ENCODE measurements at places on chromosomes 3 and 15. TPM values are rescaled to one million over a fixed set of nuclear protein-coding genes. Genes with fewer than 3 reads are reported as not detected.

Gene PDCD7
- total RNA-seq = 66.8 TPM

Gene WDR49
- total RNA-seq = 0.55 TPM

Gene ARHGEF26
- 24.8 TPM for total RNA-seq

Gene ATP13A4
- 4.1 TPM for total RNA-seq

Gene SV2B
- total RNA-seq = 1.7 TPM

Gene SLC38A3
- total RNA-seq = 5.4 TPM

Gene WDR72
- total RNA-seq = 2.1 TPM

Gene SLC25A38
- 46.1 TPM for total RNA-seq

Gene TMIE
- 2.3 TPM for total RNA-seq

Gene CAND2
- total RNA-seq = 128 TPM

Gene IL17RB
- total RNA-seq = 9.5 TPM

Gene TF
- total RNA-seq = 53.1 TPM

Gene PATL2
- 0.62 TPM for total RNA-seq

GRCh38 chr3:112364291-112364690, 31.3 kb downstream of the CD200 start:
- no peak for DNase-seq

DNA sequence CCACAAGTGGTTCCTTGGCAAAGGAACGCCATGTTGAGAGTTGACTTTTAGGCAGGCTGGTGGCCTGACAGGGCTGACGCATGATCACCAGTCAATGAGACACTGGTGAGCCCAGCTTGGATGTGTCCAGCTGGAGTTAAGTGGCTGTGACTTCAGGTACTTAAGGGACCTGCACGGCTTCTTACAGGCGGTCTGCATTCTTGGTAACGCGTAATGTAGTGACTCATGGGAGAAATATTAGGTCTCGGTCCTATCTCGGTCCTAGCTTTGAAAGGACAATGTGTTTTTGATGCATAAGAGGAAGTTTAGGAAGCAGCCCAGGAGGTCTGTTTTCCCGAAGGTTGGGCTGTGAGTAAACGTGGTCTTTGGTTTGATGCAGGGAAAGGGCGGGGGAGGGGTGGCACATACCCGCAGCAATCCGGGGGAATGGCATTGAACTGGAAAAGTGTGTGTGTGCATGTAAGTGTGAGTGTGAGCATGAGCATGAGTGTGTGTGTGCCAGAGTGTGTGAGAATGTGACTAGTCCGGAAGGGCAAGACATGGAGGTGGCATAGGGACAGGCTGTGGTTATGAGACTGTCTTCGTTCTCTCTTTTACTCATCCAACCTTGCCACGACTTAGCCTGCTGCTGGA, 55.3 kb downstream of the FAM43A start:
- DNase-seq = no peak

GRCh38 chr15:59950603-59951388, 53.3 kb upstream of the FOXB1 start:
- no peak for DNase-seq

DNA sequence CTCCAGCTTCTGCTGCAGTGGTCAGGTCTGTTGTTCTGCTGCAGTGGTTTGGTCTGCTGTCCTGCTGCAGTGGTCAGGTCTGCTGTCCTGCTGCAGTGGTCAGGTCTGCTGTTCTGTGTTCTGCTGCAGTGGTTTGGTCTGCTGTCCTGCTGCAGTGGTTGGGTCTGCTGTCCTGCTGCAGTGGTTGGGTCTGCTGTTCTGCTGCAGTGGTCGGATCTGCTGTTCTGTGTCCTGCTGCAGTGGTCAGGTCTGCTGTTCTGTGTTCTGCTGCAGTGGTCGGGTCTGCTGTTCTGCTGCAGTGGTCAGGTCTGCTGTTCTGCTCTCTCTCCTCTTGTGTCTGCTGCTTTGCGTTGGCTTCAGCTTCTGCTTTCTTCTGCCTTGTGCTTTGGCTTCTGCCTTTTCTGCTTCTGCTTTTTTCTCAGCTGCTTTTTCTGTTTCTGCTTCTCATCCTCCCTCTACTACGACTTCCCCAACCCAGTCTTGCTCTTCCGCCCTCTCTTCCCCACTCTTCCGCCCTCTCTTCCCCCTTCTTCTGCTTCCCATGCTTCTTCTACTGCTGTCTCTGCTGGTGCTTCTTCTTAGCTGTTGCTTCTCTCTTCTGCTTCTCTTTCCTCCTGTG, 50.7 kb downstream of the FAM43A start:
- no peak for DNase-seq

GRCh38 chr15:96354731-96355567, 24.4 kb downstream of the NR2F2 start:
- DNase-seq = peak; percentile 58

GRCh38 chr3:29011441-29011840, 269.4 kb upstream of the RBMS3 start:
- DNase-seq = no peak

DNA sequence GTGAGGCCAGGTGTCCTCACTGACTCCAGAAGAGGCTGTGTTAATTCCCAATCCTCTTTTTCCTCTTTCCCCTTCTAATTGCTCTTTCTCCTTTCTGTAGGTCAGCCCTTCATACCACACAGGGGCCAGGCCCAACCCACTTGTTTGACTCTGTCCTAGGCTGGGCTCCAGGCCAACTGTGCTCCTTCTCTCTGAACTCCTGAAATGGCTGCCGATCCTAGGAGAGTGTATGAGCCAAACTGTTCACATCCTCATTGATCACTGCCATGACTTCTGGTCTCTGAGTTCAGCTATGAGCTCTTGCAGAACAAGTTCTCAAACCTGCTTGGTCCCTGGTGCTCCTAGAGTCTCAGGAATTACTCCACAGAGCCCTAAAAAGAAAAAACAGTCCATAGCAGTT, 145.1 kb downstream of the VGLL4 start:
- DNase-seq = peak; percentile 55

GRCh38 chr3:180325958-180326357, 276.0 kb upstream of the TTC14 start:
- no peak for DNase-seq

- DNase-seq = peak; percentile 38
These were observed 156.7 kb downstream of the KLF13 start for GRCh38 chr15:31483053-31483985.

DNA sequence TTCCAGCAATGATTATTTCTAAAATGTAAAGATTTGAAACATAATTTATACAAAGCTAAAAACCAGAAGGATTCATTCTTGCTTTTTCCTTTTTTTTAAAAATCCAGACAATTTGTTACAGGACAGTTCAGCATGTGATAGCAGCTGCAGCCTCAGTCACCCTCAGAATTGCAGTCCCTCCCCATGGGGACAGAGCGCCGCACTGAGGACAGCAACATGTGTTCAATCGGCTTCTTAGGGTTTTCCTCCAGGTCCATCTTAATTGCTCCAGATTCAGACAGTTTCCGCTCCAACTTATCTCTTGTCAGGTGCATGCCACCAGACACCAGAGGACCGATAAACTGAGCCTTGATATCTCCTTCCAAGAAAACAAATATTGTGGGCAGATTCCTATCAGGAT, 134.9 kb upstream of the TBC1D5 start:
- DNase-seq = no peak

GRCh38 chr3:162354356-162354755, 857.7 kb downstream of the OTOL1 start:
- no peak for DNase-seq

GRCh38 chr3:177478170-177478867, 281.0 kb upstream of the TBL1XR1 start:
- peak; percentile 30 for DNase-seq

DNA sequence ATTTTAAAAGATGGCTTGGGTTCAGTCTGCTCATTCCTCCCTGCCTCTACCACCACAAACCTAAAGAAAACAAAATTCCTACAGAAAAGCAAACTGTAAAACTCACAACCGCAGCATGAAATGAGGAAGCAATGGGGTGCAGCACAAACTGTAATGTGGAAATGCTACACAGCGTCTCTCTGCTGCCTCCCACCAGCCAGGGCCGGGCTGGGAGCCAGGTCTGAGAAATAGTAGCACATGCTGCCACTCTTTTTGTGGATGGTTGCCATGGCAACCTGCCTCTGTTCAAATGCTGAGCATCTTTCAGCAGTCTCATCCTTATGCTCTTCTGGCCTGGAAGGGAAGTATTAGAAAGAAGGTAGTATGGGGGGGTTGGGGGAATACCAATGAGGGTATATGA, 55.4 kb downstream of the EOMES start:
- peak; percentile 90 for DNase-seq

DNA sequence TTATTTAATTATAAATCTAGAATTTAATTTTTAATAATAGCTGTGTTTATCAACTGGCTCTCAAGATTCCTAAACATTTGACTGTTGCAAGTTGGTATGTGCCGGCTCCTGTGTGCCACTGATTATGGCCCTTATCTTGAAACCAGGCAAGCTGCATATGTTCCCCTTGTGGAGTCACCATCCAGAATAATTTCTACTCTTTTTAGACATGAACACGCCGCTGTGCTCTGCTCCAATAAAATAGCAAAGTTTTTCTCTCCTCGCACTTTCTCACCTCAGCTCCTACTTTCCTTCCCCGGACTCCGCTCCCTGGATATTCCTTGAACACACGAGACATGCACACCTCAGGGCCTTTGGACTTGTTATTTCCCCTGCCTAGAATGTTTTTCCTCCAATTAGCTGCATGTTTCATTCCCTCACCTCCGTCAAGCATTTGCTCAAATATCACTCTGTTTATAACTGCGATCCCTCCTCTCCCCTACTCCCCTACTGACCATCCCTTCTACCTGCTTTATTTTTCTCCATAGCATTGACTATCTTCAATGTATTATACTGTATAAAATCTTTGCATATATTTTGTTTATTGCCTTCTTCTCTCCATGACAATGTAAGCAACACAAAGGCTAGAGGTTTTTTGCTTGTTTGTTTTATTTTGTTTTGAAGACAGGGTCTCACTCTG, 26.1 kb upstream of the ERICH6 start:
- no peak for DNase-seq

DNA sequence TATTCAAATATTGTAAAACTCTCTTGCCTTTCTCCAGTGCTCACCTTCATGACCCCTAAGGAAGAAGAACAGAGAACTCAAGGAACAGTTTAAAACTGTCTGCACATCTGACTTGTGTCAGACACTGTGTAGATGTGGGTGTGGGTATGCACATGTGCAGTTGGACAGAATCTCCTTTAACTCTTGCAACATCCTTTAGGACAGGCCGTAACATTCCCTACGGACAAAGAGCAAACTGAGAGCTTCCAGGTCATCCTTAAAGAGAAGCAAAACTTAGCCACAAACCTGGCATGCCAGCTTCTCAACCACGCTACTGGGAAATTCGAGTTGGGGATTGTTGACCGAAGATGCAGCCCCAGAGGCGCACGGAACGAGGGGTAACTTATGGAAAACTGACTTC, 4.1 kb upstream of the SFMBT1 start:
- no peak for DNase-seq

- no peak for DNase-seq
These were observed 71.4 kb downstream of the SEMA6D start for GRCh38 chr15:47788685-47789084.

GRCh38 chr3:127036209-127037020, 53.5 kb downstream of the PLXNA1 start:
- no peak for DNase-seq

DNA sequence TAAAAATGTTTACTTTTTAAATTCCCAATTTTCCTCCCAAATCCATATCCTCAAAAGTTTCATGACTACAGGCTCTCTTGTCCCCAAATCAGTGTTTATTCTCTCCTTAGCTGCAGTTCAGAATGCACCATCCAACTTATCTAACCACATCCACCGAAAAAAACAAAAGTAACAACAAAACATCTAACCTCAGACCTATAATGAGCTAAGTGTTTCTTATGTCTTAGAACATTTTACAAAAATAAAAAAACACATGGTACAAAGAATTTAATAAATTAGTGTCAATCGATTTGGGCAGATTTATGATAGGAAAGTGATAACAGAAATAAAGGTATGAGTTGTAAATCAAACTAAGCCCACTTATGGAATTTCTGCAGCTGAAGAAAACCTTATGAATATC, 13.6 kb downstream of the SATB1 start:
- no peak for DNase-seq

GRCh38 chr3:195896361-195897080, 11.8 kb downstream of the TNK2 start:
- DNase-seq = peak; percentile 65

GRCh38 chr15:72182673-72183072, 14.9 kb downstream of the GRAMD2A start:
- no peak for DNase-seq

GRCh38 chr3:99808163-99808794, 9.4 kb upstream of the CMSS1 start:
- DNase-seq = peak; percentile 69

- peak; percentile 70 for DNase-seq
These were observed at the start of gene DAPK2 for GRCh38 chr15:64046421-64047153. DAPK2 (minus strand) TSS chr15:64046485; CDS start chr15:64040261, 6,224 bp downstream.

DNA sequence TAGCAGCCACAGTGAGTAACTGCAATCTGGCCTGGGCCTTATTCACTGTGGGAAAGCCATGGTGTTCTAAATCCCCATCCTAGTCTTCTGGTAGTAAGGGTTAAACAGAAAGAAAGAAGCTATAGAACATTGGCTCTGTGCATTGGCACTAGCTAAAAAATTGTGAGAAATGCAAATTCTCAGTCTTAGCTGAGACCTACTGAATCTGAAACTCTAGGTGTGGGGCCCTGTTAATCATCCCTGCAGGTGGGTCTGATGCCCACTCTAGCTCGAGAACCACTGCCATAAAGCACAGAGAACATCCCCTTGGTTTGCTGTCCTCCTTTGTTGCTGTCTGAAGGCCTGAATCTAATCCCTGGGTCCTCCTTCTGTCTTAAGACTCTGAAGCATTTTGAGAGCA, 59.3 kb downstream of the MEIS2 start:
- no peak for DNase-seq

DNA sequence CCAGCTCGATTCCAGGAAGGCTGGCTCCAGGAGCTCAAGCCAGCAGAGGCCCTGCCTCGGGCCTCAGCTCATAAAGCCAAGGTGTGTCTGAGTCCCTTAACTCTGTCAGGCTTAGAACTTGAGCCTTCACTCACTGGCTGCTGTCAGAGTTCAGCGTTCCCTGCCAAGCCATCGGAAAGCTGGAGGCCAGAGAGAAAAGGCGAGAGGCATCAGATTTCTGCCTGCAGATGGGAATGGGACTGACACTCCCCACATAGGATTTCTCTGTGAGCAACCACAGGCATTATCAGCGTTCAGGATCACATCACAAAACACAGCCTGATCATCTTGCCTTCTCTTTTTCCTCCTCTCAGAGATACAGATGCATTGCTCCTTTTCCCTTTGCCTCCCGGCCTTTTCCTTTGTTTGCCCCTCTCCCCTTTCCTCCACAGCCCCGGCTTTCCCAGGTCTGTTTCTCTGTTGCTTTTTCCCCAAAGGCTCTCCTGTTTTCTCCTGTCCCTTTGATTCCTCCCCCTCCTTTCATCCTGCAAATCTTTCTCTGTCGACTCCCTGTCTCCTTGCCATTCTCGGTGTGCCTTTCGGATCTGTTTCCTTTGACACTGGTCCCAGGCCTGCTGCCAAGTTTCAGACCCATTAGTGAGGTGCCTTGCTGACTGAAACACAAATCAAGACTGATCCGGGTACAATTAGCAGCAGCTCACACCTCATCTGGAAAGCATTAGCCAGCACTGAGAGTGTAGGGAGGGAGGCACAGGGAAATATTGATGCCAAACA, 44.5 kb upstream of the BOC start:
- peak; percentile 45 for DNase-seq
